Skeletal muscle tissue (tissue), 5 donors: ENCODE measurements at places on chromosomes 11 and 22. TPM values are rescaled to one million over a fixed set of nuclear protein-coding genes. Genes with fewer than 3 reads are reported as not detected.

Gene MMP10
- total RNA-seq, result not detected

Gene MN1
- total RNA-seq, result 2.6 TPM

Gene RTN4RL2
- total RNA-seq, result not detected

Gene GPR83
- not detected for total RNA-seq

Gene TYR
- total RNA-seq, result not detected
